ENCODE measurements at places on chromosomes 1 and 21. TPM values are rescaled to one million over a fixed set of nuclear protein-coding genes. Genes with fewer than 3 reads are reported as not detected.

Gene STYXL2
- total RNA-seq: 7.6 TPM

Gene OR6K2
- total RNA-seq: not detected

- no peak for DNase-seq
Measured at GRCh38 chr1:10339815-10340214, 59.0 kb upstream of the PGD start.

DNA sequence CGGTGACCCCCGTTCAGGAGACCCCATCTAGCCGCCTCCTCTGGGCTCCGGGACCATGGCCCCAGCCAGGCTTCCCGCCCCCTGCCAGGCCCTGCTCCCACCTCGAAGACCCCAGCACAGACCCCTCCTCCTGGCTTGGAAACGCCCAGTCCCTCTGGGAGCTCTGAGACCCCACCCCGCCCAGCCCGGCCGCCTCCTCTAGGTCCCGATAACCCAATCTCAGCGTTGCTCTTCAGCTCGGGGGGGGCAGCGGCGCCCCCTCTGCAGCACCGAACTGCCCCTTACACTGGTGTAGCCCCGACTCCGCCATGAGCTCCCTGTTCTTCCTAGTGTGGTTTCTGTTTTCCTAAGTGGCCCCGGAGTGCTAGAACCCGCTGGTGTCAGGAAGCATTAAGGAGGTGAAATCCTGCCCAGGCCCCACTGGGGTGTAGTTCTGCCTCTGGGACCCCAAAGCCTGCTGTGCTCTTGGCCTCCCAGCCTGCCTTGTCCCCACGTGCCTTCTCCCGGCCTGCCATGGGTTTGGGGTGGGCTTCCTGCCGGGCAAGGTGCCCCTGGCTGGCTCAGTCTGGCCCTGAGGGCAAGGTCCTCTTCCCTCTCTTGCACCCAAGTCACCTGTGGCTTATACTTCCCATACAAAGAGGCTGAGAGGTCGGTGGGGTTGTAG lies 10.7 kb upstream of the MMEL1 start:
- DNase-seq: no peak

GRCh38 chr1:112708002-112708448 lies 1.1 kb upstream of the RHOC start:
- DNase-seq: no peak

GRCh38 chr1:42942444-42942843 lies 16.2 kb downstream of the SLC2A1 start:
- DNase-seq: no peak

GRCh38 chr1:200755456-200755855 lies 16.8 kb downstream of the CAMSAP2 start:
- DNase-seq: no peak

DNA sequence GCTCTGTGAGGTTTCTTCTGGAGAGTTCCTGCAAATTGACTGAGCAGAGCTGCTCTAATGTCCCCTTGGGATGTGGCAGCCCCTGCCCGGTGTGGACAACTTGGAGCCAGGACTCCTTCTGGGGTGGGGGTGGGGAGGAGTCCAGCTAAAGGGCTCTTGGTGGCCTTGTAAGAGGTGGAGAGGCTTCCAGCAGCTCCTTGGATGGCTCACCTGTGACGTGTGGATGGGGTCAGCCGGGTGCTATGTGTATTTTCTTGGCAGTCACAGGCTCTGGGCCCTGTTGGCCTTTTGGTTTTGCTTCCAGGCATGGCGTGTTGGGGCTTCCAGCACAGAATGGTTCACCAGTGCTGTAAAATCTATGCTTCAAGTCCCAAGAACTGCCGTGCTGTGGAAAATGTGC lies 38.2 kb downstream of the TRAPPC10 start:
- DNase-seq: peak; percentile 16

- DNase-seq: no peak
Measured at GRCh38 chr1:109892561-109893368, 17.9 kb upstream of the CSF1 start.

Measured in aorta (tissue), 5 donors.